Occipital lobe (tissue), 3 donors: ENCODE measurements at places on chromosomes 3 and 15.

DNA sequence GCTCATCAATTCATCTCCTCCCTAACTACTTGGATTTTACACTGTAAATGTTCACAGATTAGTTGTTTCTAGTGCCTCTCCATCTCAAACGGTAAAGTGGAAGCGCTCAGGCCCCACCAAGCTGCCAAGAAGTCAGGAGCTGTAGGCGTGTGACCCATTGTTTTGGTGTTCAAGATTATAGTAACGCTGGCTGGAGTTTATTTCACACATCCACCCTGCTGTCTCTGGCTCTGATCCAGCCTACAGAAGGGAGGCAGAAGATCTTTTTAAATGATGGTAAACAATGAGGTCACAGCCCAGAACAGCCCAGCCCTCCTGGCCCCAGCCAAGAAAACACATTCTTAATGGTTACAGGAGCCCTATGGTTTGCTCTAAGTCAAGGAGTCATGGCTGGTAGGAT, 25.7 kb upstream of the GALNT15 start:
- no peak for DNase-seq

- no peak for DNase-seq
These were observed 131.0 kb upstream of the UMPS start for GRCh38 chr3:124599147-124599765.

- no peak for DNase-seq
These were observed 34.7 kb downstream of the SLC28A1 start for GRCh38 chr15:84919106-84919667.

DNA sequence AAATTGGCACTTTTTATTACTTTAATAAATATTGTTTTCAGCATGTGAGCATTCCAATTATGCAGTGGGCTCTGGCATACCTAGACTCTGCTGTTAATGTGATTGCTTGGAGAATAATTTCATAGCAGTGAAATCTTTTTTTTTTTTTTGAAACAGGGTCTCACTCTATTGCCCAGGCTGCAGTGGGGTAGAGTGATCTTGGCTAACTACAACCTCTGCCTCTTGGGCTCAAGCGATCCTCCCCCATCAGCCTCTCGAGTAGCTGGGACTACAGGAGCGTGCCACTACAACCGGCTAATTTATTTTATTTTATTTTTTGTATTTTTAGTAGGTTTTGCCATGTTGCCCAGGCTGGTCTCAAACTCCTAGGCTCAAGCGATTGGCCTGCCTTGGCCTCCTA, 14.6 kb upstream of the CORO2B start:
- no peak for DNase-seq

DNA sequence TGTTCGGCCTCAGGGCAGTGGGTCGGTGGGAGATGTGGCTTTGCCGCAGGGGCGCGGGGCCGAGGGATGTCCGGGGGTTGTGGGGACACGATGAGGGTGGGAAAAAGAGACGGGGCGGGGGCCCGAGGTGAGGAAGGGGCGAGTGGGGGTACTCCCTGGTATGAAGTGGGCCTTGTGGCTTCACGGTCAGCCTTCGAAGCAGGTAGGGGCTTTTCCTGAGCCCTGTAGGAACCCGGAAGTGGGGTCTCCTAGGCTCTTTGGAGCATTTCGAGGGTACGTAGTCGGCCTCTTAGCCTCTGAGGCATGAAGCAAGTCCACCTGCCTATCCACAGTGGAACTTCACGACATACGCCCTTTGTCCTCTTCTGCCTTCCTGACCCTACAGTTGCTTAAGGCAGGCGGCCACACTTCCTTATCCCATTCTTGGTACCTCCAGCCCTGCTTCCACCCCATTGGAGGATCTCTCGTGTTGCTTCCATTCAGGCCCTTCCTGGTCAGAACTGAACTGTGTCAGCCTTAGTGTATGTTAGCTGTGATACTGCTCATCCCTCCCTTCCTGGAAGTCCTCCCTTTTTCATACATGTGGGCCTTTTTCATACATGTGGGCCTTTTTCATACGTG, 389 bp downstream of the ARPC4 start:
- no peak for DNase-seq

DNA sequence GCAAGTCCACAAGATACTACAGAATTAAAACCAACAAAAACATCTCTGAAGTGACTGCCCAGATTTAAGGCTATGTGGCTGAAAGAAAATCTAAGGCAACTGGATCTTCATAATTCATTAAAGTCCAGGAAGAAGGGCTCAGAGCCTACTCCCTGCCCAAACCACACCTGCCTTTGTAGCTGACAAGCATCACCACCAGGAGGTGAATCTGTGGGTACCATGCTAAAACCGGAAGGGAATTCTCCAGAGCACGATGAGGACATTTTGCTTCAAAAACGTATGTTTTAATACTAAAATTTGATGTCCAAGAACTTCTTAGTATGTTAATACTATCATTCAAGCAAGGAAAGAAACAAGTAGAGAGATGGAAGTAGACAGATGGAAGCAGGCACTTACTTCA, 495.9 kb upstream of the NECTIN3 start:
- no peak for DNase-seq

DNA sequence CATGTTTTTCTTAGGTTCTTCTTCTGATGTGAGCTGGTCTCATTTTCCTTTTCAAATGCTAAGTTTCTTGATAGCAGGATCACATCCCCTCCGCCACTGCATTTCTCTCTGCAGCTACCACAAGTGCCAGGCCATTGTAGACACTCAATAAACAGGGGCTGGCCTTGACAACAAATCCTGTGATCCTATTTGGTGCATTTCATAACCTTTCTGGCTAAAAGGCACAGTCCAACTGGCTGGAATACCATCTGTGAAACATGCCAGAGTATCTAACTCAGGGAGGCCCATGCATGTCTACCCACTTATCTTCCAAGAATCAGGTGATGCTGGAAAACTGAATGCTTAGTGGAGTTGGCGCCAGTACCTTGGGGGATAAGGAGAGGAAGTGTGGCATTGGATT, 85.2 kb upstream of the NR2F2 start:
- DNase-seq: no peak

- peak; percentile 26 for DNase-seq
These were observed 27.7 kb upstream of the DCP1A start for GRCh38 chr3:53375019-53375418.

- DNase-seq: no peak
These were observed 61.0 kb downstream of the OTOL1 start for GRCh38 chr3:161557445-161558150.

DNA sequence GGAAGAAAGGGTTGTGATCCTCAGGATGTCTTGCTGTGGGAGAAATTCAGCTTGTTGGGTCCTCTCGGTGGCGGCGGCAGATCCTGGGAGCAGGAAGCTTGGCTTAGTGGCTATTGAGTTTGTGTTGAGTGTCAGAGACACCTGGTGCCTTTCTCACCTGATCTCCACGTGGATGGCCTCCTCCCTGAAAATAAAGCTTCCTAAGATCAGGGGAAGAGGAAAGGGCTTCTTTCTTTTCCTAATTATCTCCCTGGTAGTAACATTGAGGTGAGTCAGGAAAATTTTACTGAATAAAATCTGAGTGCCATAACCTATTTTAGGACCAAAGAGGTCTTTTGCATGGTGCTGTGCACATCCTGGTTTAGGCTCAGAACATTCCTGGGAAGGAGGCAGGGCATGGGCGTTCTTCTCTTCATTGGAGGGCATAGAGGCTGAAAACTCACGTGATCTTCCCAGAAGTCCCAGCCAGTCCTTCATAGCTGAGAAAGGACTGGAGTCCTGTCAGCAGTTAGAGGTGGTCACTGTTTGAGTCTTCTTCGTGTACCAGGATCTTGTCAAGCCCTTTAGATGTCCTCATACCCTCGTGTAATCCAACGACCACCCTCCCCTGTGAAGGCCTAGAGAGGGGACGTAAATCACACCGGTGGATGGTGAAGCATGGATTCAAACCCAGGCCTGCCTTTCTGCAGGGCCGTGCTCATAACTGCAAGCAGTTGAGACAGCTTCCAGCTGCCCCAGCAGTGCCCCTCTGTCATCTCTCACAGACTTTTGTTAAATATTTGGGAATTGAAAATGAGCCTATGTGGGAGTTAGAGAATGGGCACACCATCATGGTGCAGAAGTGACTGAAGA, 1.1 kb downstream of the CMTM8 start:
- DNase-seq: no peak

GRCh38 chr3:152021951-152022461, 148.6 kb downstream of the SUCNR1 start:
- no peak for DNase-seq

DNA sequence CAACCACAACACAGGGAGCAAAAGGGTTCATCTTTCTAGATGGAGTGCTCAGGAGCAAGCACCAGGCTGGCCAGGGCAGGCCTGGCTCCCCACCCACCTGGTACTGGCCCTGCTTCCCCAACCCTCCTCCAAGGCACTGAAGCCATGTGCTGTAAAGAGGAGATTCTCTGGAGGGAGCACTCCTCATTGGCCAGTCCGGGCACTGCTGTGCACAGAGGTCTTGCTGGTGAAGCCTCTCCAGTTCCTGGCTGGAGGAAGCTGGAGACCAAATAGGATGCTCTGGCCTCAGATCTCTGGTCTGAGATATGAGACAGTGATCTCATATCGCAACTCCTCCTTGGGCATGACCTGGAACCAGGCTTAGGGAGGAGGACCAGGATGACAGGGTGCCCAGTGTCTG, 7.7 kb upstream of the SEMA3F start:
- DNase-seq: no peak

- DNase-seq: no peak
These were observed 67.4 kb downstream of the RBMS3 start for GRCh38 chr3:29348316-29348715.

- no peak for DNase-seq
These were observed 13.2 kb downstream of the XXYLT1 start for GRCh38 chr3:195257454-195258448.

- DNase-seq: no peak
These were observed 57.6 kb upstream of the CHRM5 start for GRCh38 chr15:33910741-33911140.

DNA sequence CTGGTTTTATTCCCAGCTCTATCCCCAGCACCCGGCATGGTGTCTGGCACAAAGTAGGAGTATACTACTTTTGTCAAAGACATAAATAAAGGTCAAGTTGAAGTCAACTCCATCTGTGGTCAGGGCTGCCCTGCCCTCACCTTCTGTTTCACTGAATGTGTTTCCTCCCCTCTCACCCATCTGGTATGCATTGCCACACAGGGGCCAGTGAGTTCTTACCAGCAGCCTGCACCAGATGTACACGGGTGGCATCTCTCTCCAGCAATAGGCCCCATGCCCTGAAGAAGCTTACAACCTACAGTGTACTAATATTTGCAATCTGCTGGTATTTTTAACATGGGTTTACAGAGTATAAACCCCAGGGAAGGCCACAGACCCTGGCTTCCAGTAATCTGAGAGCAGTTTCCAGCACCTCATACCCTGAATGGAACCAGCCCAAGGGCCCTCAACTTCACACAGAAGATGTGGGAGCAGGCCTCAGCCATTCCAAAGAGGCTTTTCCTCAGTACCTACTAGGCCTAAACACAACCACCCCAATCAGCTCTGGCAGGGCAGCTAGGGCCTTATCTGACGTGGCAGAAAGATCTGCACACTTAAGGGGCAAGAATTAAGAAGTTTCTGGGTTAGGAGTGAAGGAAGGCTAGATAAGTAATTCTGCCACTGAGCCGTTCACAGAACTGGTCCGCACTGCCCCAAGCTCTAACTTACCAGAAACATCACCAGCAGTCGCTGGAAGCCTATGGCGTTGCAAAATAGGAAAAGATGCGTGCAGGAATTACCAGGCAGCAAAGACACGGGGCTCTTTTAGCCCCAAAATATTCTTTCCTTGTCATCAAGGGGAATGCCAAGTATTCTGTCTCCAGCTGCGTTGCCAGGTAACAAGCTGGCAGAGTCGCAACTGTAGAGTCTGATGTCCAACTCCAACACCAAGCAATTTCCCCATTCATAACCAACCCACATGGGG, 2.1 kb downstream of the IDH2 start:
- DNase-seq: peak; percentile 71

- DNase-seq: no peak
These were observed 30.3 kb downstream of the IL12A start for GRCh38 chr3:160018959-160019358.

DNA sequence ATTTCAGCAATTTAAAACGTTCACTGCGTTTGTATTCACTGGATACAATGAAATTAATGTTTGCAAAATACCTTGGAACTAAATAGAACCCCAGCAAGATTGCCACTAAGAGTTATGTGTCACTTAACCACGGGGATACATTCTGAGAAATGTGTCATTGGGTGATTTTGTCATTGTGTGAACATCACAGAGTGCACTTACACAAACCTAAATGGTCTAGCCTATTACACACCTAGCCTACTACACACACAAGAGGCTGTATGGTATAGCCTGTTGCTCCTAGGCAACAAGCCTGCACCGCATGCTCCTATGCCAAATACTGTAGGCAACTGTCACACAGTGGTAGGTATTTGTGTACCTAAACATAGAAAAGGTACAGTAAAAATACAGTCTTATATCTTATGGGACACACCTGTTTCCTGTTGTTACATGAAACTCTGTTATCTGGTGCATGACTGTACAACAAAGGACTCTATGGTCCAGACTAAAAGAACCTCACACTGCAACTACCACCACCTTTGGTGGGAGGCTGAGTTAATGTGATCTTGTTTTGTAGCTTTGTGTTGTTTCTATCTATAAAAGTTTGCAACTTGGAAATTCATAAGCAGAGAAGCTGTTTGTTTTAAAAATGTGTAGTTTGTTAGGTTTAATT, 92.2 kb upstream of the NTRK3 start:
- DNase-seq: no peak

- DNase-seq: peak; percentile 13
These were observed 451.9 kb downstream of the FOXP1 start for GRCh38 chr3:71131375-71132314.

GRCh38 chr3:111691293-111691909, 96.3 kb upstream of the ZBED2 start:
- DNase-seq: no peak
